Midbrain (tissue), 1 donor: ENCODE measurements at places on chromosomes 13 and 19.

DNA sequence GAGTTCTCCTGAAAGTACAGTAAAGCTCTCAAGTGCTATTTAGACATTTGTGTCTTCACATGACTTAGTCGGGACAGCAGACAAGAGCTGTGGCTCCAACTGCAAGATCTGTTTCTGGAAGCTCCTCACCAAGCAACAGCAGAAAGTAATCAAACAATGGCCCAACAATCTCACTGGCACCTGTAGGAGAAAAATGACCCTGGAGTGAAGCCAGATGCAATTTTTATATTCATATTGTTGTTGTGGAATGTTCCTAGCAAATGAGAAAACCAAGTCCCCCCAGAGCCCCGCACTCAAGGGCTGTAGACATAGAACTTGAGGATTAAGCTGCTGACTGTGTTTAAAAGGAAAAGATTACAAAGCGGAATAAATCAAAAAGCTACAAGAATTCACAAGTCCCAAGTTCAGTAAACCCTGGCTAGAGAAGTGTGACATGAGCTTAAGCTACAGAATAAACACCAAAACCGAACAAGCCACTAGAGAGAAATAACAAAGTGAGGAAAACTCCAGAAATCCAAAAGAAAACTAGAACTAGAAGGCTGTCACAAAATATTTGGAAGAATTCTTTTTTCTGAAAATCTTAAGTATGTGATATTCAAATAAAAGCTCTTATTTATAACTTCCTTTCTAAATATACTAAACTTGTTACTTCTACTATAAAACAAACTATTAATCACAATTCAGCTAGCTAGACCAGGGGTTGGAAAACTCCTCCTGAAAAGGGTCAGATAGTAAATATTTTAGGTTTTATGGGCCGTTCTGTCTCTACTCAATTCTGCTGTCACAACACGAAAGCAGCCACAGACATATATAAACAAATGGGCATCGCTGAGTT, 454.5 kb downstream of the SUCLA2 start:
- no peak for DNase-seq

DNA sequence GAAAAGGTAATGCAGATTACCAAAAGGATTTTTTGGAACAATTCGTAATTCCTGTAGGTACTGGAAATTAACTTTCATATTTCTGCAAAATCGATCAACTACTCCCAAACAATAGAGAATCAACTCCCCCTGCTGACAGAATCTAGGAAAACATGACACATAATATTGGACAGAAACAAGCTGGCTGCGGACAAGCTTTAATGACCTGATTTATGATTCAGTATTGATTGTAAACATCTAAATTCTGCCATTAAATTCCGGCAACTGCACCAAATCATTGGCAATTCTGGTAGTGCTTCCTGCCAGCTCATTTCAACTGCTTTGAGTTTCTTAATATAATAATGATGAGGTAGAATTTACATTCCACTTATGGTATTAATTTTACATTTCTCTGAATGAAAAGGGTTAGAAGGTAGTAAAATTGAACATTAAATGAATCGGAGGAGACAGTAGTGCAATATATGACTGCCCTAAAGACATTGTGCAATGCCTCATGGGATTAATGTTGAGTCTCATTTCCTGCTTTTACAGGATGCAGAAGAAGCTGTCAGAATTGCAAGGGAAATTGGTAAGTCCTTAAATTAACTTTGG, 146.5 kb downstream of the PCCA start:
- no peak for DNase-seq

GRCh38 chr19:50198431-50199258, 4.8 kb upstream of the MYH14 start:
- peak; percentile 15 for DNase-seq

GRCh38 chr13:27339299-27339698, 68.7 kb downstream of the RASL11A start:
- DNase-seq, result no peak

- peak; percentile 40 for DNase-seq
Observed at GRCh38 chr19:54114340-54115108, 933 bp downstream of the TFPT start.

- DNase-seq, result no peak
Observed at GRCh38 chr13:91564396-91564795, 166.0 kb downstream of the GPC5 start.

GRCh38 chr13:98500963-98501421, 75.9 kb downstream of the STK24 start:
- no peak for DNase-seq

- DNase-seq, result no peak
Observed at GRCh38 chr13:22812793-22813192, 368.0 kb upstream of the SGCG start.
